ENCODE measurements at places on chromosomes 5 and 9. TPM values are rescaled to one million over a fixed set of nuclear protein-coding genes. Genes with fewer than 3 reads are reported as not detected.

Gene TXNDC8
- not detected for polyA plus RNA-seq

Gene FAM78A
- 0.22 TPM for polyA plus RNA-seq

Gene CATSPER3
- polyA plus RNA-seq = 0.31 TPM

Gene FCN2
- not detected for polyA plus RNA-seq

Gene SLC46A2
- polyA plus RNA-seq = not detected

DNA sequence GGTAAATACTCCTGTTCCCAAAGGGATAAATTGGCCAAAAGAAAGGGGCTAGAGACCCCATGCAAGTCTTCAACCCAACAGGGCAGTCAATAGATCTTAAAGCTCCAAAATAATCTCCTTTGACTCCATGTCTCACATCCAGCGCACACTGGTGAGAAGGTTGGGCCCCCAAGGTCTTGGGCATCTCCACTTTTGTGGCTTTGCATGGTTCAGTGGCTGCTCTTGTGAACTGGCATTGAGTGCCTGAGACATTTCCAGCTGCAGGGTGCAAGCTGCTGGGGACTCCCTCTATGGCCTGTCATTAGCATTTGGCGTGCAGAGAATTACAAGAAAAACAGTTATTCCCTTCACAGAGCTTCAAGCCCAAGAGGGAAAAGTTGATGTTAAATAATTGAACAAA lies 224.7 kb downstream of the MTRR start:
- DNase-seq = no peak

GRCh38 chr9:42388846-42389245 lies 205.4 kb downstream of the SPATA31A6 start:
- no peak for DNase-seq

DNA sequence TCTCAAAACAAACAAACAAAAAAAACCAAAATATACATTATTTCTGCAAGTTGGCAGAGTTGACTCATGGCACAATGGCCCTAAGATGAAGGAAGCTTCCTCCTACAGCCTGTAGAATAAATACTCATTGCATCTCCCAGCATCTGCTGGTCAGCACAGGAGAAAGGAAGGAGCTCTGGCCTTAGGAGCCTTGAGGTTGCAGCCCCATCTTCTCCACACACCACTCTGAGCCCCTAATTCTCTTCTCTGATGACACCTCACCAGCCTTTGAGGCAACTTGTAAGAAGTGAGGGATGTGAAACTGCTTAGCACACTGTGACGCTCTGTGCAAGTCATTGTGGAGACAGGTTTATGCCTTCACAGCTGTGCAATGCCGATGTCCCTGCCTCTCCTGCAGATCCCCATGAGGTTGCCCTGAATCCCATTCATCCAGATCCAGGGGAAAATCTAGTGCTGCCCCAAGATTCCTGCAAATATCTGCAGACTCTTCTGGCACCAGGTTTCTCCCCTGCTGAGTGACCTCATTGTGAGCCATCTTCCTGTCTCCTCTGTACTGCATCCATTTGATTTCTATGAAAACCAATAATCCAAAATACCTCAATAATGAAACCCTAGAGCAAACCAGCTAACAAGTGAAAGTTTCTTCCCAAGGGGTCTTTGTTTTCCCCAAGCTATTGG lies 65.3 kb upstream of the TGFBR1 start:
- no peak for DNase-seq

GRCh38 chr9:135281791-135282737 lies 194.6 kb downstream of the OLFM1 start:
- peak; percentile 24 for DNase-seq

DNA sequence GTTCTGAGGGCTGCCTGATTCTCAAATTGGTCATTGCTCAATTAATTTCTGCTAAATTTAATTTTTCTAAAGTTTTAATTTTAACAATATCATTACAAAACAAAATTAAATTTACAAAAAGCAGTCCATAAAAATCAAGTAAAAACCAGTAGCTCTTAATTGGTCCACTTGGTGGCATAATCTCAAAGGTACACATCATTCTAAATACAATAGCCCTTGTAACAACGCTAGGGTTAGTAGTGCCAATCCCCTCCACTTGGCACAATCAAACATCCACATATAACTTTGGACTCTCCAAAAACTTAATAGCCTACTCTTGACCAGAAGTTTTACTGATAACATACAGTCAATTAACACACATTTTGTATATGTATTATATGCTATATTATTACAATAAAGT lies 1.9 kb upstream of the NDUFB6 start:
- no peak for DNase-seq

GRCh38 chr5:88657906-88658775 lies 224.8 kb downstream of the MEF2C start:
- no peak for DNase-seq

GRCh38 chr9:114370251-114370967 lies 17.4 kb downstream of the AKNA start:
- DNase-seq = no peak

GRCh38 chr5:40984884-40985283 lies 75.6 kb downstream of the C7 start:
- peak; percentile 38 for DNase-seq

DNA sequence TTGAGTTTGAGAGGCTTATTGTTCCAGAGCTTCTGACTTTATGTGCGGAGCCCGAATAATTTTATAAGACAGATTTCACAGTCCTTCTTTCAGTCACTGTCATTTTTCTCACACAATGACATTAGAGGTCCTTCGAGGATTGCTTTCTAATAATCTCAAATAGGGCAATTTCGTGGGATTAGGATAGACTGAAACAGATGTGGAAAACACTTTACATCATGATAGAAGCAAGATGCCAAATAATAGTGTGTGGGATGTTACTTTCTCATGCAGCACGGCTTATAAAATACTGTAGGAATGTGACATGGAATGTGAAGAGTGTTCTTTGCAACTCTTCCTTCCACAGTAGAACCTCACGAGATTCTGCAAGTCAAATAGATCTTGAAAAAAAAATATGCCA lies 451.3 kb downstream of the SEMA5A start:
- no peak for DNase-seq

DNA sequence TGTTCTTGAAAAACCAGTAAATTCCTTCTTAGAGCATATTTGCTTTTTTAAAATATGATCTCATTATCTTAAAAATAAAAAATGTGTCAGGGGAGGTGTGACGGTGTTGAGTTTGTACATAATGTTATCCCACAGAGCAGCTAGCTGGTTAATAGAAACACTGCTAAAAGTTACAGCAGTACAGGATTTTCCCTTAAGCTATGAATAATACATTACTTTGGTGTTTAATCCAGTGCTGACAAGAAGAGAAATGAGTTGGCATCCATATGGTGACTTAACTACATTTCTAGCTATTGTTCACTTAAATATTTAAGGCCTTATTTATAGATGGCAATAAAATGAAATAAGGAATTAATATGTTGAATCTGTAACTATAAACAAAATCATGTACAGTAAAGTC lies 883.1 kb downstream of the CDH18 start:
- DNase-seq = peak; percentile 30

DNA sequence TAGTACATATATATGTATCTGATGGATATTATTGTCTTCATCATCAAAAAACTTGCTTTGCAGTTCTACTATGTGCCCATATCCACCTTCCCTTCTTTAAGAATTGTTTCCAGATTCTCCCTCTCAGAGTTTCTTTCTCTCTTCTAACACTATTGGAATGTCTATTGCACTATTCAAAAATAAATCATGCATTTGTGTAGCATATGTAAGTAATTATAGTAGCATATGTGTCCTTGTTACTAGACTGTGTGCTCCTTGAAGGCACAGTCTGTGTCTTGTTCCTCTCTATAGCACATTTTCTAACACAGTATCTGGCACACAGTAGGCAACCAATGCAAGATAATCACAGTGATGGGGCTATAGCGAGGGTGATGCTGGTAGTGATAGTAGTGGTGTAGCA lies 43.4 kb upstream of the TRIM32 start:
- DNase-seq = no peak

DNA sequence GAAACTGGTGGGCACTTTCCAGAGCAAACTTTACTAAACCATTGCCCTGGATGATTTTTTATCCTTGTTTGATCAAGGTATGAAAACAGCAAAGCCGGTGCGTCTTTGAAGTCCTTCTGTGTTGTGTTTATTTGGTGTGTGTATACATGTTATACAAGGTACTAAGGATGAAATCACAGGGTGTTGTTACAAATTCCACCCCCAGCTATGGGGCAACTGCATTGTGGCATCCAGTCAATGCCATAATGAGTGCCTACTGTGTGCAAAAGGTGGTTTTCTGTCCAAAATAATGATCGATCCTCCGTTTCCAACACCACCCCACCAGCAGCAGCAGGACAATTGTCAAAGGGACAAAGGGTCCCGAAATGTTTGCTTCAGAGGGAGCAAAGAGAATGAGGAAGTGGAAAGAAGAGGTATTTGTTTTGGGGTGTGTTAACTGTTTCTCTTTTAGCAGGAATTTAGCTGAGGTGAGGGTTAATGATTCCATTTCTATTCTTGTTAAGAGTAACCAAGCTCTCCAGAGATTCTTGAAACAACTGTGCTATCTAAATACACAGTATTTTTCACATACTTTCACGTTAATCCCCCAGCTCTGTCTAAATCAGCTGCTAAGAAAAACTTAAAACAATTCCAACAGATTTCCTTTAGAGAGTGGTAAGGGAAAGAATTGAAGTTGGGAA lies 568.7 kb upstream of the KLF4 start:
- DNase-seq = no peak

DNA sequence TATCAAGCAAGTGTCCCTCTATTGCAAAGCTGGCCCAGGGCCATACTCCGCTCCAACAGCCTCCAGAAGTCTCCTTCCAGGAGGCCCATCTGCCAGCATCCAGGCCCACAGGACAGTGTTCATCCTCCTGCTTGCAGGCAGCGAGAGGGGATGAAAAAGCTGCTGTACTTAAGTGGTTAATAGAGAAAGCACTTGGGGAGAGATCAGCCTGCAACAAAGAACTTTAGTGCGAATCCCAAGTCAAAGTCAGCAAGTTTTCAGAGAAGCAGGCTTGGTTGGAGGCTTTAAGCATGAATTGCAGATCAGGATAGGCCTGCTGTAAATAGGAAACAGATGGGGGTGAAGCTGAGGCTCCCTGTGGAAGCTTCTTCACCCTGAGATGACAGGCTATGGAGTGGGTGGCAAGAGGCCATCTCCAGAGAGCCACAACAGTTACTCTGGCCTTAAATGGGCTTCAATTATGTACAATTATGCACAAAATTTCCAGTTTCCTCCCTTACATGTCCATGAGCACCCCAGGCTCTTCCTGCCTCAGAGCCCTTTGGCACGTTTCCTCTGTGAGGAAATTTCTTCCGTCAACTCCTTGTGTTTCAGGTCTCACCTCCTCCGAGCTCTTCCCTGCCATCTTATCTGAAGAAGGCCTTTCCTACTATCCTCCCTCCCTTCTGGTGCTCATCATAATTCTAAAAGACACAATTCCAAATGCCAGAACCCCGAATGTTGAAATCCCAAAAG lies 98.0 kb upstream of the NR3C1 start:
- no peak for DNase-seq

DNA sequence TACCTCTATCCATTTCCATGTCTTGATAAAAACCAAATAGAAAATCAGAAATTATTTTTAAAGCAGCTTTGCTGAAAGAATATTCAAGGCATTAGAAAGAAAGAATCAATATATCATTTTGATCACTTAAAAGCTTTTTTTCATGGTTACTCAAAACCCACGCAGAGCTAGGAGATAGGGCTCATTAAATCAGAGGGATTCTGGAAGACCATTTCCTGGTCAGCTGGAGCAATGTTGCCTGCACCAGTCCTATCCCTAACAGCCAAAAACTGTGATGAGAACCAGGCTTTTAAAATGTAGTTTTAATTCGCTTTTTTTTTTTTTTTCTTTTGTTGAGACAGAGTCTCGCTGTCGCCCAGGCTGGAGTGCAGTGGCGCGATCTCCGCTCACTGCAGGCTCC lies 72.3 kb downstream of the ARSB start:
- DNase-seq = no peak

DNA sequence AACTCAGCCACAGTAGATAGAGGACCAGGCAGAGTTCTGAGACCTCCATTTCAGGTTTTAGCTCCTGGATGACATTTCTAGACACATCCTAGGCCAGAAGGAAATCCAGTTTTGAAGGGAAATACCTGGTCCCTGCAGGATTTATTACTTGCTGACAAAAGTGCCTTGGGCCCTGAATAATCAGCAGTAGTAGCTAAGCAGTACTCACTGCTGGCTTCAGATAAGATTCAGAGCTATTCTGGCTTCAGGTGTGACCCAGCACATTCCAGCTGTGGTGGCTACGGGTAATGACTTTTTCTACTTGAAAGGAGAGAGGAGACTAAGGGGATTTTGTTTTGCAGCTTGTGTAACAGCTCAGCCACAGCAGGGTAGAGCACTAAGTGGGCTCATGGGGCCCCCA lies 34.0 kb downstream of the NDUFAF2 start:
- no peak for DNase-seq

GRCh38 chr9:92737611-92738299 lies 26.9 kb downstream of the BICD2 start:
- DNase-seq = no peak

DNA sequence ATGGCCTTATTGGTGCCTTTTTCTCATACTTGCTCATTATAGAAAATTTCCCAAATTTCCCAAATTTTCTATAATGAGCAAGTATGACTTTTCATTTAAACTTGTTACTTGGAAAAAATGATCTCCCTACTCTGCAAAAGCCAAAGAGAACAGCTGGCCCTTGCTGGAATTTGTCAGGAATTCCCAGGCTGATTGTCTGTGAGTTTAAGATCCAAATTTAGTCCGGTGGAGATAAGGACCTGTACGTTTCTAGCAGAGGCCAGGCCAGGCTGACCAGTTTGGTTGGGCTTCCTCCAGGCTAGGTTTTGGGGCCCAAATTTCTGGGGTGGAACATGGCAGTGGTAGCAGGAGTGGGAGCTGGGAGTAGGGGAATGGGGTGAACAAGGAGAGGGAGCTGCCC lies 51.9 kb downstream of the NEURL1B start:
- DNase-seq = no peak

DNA sequence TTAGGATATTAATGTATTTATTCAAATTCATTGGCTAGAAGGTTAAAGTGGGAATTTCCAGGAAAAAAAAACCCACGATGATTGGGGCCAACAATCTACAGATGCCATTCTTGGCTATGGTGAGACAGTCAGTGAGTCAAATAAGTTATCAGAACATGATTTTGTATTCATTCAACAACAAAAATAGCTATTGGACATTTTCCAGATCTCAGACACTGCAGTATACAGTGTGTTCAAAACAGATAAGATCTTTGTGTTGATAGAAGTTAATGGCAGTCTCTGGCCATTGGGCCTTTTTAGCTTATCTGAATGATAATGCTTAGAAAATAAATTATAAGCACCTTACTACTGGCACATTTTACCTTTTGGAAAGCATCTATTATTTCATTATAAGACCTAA lies 547.7 kb downstream of the MAT2B start:
- DNase-seq = no peak

Measured in foreskin keratinocyte (primary cell).